ENCODE measurements at places on chromosomes 3 and 15. TPM values are rescaled to one million over a fixed set of nuclear protein-coding genes. Genes with fewer than 3 reads are reported as not detected.
A peak's percentile ranks its signal among the peaks of the same experiment; 100 is the strongest.

DNA sequence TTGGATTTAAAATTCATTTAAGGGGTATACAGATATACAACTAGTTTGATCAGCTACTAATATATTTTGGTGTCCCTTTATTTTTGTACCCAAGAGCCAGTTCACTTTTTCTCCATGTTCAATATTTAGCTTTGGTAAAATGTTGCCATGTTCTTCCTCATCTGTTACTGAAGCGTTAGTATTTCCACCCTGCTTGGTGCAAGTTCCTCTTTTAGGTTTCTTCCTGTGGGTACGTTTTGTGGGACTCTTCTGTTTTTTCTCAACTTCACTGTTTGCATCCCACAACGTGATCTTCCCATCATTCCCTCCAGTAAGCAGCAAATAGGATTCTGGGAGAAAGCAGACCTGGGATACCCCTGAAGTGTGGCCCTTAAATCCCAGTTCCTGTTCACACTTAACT lies 14.1 kb downstream of the WDR53 start:
- DNase-seq: no peak

Gene IL5RA
- total RNA-seq: not detected

Gene MESP1
- total RNA-seq: not detected

DNA sequence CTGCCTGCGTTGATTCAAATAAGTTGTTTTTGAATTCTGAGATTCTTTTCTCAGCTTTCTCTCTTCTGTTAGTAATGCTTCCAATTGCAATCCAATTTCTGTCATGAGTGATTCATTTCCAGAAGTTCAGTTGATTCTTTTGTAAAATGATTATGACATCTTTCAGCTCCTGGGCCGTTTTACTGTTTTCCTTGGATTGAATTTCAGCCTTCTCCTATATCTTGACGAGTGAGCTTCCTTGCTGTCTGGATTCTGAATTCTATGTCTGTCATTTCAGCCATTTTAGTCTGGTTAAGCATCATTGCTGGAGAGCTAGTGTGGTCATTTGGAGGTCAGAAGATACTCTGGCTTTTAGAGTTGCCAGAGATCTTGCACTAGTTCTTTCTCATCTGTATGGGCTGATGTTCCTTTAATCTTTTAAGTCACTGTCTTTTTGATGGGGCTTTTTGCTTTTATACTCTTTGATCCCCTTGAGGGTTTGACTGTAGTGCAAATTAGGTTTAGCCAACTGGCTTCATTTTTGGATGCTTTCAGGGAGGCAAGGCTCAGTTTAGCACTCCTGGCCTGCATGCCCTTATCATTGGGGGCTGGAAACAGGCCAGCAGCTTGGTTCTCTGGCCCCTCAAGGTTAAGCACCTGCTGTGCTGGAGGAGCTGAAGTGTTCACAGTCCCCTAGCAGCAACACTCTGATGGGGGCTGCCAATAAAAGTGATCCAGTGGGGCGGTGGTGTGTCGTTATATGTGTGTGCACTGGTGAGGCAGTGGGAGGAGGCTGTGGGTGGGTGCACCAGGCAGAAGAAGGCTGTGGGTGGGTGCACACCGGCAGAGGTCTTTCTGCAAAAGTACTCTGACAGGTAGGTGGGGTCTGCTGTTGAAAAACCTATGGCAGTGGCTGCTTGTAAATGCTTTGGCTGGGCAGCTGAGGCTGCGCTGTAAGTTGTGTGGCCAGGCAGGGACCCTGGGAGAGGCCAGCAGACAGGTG lies 51.2 kb downstream of the MCTP2 start:
- no peak for DNase-seq

DNA sequence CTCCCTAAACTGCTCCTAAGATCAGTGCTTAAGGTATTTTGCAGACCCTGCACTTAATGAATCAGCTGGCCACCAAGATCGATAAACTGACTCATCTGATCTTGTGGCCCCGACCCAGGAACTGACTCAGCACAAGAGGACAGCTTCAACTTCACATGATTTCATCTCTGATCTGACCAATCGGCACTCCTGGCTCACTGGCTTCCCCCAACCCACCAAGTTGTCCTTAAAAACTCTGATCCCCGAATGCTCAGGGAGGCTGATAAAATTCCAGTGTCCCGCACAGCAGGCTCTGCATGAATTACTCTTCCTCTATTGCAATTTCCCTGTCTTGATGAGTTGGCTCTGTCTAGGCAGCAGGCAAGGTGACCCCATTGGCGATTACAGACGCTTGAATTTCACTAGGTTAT lies 13.5 kb downstream of the HTR3E start:
- no peak for DNase-seq

DNA sequence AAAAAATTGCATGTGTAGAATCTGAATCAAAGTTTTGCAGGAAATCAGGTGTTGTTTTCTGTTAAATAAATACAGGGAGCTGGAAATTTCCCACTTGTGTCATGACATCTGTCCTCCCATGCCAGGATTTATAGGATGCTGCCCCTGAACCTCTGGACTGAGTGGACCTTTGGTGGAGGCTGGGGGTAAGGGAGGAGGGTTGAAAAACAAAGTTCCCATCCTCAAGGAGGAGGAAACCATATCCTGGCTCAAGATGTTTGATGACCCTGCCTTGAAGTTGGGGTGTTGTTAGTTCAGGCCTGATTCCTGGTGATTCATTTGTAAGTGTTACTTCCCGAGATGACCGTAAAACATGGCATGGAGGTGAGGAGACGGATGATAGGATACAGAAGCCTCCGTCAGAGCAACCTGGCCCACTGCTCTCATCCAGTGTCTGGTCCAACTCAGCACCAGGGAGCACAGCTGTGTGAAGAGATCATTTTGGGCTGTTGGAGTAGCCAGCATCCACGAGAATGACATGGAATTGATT lies 223.6 kb downstream of the CACNA2D3 start:
- DNase-seq: no peak

- no peak for DNase-seq
Observed at GRCh38 chr3:123834631-123835030, 49.5 kb downstream of the MYLK start.

DNA sequence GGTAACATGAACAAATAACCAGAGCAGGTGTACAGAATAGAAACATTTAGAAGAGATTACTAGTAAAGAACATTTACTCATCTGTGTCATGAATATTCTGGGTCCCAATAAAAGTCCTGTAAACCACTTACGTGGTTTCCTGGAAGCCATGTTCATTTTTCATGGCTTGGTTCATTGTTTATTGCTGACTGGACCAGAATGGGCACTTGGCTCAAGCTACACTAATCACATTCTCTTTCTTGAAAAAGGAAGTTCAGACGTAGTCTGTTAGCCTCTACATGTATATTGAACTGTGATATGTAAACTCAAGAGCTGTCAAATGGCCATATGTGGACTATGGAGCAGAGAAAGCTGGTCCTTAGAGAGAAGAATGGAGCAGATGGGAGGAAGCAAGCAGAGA lies 138.3 kb upstream of the FAM3D start:
- DNase-seq: no peak

Gene FGF7
- total RNA-seq: not detected

DNA sequence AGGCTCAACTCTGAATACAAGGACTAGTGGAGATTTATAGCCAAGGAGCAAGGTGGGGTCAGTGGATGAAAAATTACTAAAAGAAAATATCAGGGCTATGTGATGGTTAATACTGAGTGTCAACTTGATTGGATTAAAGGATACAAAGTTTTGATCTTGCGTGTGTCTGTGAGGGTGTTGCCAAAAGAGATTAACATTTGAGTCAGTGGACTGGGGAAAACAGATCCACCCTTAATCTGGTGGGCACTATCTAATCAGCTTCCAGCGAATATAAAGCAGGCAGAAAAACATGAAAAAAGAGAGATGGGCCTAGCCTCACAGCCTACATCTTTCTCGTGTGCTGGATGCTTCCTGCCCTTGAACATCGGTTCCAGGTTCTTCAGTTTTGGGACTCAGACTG lies 14.4 kb upstream of the SENP7 start:
- no peak for DNase-seq

- DNase-seq: peak; percentile 80
Observed at GRCh38 chr3:38460377-38461270, 6.9 kb downstream of the ACVR2B start.

DNA sequence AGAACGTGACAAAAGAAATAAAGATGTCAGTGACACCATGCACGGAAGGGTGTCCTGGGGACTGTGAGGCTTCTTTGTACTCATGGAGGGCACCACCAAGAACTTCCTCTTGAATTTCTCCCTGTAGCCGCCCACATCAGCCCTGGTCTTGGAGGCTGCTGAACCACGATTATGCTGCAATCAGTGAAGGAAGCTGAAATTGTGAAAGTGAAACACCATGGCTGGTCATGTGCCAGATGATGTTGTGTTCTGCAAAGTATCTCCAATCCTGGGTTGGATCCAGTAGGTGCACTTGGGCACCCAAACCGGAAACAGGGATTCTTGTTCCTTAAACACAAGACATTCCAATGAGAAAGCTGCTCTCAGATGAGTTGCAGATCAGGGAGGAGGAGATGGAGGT lies 104.4 kb upstream of the GOLGA6L6 start:
- DNase-seq: no peak

Gene CTXN2
- not detected for total RNA-seq

DNA sequence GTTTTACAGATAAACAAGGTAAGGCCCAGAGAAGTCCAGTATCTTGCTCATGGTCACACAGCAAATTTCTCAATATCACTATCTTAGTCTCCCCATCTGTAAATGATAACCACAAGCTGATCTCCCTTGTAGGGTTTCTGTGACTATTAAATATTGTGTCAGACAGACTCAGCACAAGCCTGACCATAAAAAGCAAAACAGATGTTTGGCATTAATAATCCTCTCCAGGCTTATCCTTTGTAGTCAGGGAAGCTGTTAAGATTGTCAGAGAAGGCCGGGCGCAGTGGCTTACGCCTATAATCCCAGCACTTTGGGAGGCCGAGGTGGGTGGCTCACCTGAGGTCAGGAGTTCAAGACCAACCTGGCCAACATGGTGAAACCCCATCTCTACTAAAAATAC lies 173.2 kb upstream of the PRICKLE2 start:
- DNase-seq: no peak

DNA sequence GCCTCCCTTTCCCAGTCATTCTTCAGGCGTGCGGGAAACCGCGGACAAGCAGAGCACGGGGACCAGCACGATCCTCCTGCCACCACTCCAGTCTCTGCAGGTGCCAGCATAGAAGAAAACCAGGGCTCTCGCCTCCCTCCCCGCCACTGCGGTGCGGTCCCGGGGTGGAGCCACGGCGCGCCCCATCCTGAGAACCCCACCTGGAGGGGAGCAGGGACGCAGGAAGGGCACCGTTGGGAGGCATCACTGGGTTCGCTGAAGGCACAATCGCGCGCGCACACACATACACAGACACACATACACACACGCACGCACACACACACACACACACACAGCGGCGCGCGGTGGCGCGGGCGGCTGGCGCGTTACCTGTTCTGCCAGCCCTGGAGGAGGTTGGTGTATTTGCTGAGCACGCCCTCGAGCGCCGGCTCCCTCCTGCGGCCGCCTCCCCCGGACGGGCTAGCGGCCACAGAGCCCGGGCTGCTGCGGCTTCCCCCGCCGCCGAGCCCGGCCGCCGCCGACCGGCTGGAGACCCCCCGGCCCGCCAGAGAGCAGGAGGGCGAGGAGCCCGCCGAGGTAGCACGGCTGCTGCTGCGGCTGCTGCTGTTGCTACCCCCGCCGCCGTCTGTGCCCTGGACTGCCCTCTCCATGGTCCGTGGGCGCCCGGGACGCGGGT lies 394 bp downstream of the OSBPL10 start:
- peak; percentile 56 for DNase-seq

DNA sequence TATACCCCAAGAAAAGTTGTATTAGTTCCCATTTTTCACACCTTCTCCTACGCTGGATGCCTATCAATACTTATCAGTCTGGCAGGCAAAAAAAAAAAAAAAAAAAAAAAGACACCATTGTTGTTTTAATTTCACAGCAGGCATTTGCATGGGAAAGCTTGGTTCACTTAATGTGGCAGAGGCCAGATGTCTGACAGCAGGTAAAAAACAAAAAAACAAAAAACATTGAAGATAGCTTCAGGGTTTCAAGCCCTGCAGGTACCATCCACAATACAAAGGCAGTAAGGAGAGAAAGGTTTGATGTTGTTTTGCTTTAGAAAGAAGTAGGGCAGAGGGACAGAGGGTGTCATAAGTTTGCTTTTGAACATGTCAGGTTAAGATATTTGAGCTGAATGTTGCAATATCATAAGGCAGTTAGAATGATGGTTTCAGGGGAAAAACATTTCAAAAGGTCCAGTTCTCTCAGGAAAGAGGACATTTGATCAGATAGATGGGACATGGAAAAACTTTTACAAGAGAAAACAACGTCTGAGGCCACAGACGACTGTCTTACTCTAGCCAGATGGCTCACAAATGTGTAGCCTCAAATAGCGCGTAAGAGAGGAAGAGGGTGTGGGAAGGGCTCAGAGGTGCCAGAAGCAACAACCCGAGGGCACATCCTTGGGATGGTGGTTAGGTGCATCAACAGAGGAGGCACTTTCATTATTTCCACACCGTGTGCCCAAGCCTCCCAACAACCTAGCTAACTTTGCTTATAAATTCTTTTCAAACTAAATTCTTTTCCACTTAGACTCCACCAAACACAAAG lies 25.7 kb downstream of the PCOLCE2 start:
- DNase-seq: no peak

Gene MORC1
- not detected for total RNA-seq

DNA sequence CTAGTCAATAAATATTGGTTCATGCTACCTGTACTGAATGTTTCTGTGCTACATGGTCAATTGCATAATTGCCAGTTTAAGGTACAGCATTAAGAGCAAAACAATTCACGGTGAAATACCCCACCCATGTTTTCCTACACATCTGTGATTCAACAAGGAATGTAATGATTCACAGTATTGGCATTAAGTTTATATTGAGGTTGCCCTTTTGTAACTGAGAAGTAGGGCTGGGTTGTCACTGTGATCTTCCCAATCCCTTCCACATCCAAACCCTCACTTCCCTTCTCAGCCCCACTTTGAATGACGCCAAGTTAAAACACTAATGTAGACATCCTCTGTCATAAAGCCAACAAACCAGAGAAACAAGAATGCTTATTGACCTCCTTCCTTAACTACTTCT lies 112.0 kb upstream of the TJP1 start:
- DNase-seq: no peak

Gene ZNF502
- 0.41 TPM for total RNA-seq

GRCh38 chr3:197573048-197573767 lies 17.4 kb upstream of the BDH1 start:
- DNase-seq: no peak

GRCh38 chr15:99921101-99921500 lies 187.9 kb upstream of the LYSMD4 start:
- no peak for DNase-seq

DNA sequence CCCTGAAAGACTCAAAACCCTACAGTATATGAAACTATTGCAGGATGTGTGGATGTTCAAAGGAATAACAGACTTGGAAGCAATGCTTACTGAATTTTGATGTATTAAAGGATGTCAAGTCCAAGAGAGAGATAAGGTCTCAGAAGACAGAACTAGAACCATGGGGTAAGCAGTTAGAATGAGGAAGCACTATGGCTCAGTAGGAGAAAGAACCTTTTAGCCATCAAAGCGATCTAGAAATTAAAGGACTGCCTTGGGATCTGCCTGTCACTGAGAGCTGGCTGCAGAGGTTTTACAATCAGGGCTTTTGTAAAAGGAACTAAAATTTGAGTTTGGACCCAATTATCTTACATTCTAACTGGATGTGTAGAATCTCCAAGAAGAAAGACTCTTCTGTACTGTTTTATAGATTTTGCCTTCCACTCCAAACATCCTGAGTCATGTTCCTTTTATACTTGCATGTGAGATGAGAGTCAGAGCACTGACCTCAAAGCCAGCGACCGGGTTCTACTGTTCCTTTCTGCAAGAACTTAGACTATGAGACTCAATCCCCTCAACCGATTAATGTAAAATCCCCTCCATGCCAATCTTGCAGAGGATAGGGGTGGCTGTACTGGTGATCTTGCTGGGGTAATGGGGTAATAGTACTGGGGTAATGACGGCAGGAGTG lies 412.3 kb upstream of the TPRG1 start:
- DNase-seq: no peak

- DNase-seq: no peak
Observed at GRCh38 chr3:172347895-172348679, 100.2 kb downstream of the GHSR start.
